ENCODE measurements at places on chromosomes 2 and 18.

DNA sequence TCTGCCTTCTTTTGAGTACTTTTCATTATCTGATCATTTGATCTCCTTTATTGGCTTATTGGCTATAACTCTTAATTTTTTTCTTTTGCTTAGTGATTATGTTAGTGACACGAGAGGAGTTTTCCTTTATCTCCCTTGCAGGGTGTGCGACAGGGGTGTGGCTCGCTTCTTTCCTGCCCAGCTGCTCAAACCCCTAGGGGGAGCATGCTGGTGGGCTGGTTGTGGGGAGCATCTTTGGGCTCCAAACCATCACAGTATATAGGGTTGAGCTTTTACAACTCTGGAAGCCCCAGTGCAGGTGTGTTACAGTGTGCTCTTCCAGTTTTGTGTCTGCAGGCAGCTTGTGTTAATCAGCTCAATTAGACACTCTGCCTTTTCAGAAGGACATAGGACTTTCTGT is 357.0 kb upstream of the TMEFF2 start:
- DNase-seq: no peak

DNA sequence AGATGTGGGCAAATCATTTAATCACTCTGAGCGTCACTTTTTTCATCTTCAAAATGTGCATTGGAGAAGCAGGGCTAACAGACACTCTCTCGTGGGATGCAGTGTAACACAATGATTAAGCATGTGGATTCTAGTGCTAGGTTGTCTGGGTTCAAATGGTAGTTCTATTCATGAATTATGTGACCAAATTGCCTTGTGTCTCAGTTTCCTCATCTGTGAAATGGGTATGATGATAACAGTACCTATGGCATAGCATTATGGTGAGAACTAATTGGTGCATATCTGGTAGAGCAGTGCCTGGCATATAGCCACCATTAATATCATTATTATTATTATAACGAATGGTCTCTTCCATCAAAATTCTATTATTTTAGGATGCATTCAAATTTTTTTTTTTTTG is 142.4 kb upstream of the SIX3 start:
- DNase-seq: no peak

DNA sequence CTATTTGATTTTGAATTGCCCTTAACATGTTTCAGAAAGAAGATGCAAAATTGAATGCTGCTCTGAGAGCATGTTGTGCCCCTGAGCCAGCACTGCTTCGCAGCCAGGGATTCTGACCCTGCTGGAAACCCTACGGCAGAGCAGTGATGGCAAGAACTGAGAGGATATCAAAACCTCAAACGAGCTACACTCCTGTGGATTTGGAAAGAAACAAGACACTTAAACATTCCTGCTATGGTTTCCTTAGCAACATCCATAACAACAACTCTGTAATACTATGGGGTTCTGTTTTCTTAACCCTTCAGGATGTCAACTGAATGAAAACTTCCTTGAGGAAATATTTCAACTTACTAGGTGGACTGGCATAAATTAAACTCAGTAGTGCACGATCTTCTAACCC is 649.1 kb downstream of the NYAP2 start:
- DNase-seq: no peak

DNA sequence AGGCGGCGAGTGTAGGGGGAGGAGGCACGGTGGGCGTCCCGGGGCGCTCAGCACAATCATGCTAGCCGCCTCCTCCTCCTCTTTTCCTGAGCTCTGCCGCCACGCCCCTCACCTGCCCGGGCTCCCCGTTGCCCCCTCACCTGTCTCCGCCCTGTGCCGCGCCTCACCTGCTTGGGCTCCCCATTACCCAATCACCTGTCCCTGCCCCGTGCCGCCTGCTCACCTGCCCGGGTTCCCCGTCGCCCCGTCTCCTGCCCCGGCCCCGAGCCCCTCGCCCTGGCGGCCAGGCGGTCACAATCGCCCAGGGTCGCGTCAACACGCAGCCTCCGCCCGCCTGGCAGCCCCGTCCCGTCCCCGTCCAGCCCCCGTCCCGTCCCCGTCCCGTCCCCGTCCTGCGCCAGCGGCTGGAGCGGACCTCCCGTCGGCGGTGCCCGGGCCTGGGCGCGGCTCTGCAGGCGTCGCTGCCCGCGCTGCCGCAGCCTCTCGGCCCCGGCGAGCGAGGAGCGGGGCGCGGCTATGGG is at the start of gene DCDC2C:
TSS of gene DCDC2C (plus strand) at position 340 of the 521 bp plus-strand sequence. CDS start at position 517, 177 bp downstream.
- DNase-seq: no peak

DNA sequence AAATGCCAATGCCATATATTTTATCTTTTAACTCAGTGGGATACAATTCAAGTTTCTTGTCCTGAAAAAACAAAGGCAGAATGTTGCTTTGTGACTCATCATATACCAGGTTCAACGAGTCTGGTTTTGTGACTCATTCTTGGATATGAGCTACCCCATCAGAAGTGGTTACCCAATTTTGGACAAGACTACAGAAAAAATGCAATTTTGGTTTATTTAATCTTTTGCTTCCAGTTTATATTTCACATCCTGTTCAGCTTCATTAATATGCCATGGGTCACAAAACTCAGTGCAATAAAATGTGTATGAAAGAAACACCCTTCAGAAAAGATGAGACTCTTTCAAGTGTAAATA is 25.0 kb downstream of the FN1 start:
- no peak for DNase-seq

Data from substantia nigra (tissue), 51 donors.